Fibroblast of skin of right quadriceps (primary cell): ENCODE measurements at places on chromosomes 1 and 21.
A peak's percentile ranks its signal among the peaks of the same experiment; 100 is the strongest.

- DNase-seq = no peak
These were observed 30.4 kb downstream of the WNT9A start for GRCh38 chr1:227917081-227917950.

GRCh38 chr1:10866321-10867093 is 70.1 kb upstream of the CASZ1 start:
- DNase-seq = peak; percentile 10

DNA sequence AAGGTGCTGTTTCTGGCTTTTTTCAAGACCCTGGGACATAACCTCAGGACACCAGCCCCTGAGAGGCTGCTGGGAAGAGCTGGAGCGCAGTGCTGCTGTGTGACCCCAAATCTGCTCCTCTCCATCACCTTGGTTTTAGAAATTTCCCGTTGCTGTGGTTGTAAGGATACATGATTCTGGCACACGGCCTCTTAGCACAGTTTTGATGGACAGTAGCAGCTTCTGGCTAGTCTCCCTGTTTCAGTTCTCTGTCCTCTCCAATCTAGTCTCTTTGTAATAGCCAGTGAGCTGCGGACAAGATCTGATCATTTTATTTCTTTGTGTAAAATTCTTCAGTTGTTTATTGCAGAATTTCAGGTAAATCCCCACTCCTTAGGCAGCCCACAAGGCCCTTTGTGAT is 3.1 kb downstream of the CLIC6 start:
- no peak for DNase-seq

- no peak for DNase-seq
These were observed 12.2 kb downstream of the FAM131C start for GRCh38 chr1:16061266-16061665.

GRCh38 chr1:100543640-100544039 is 5.7 kb downstream of the GPR88 start:
- no peak for DNase-seq

DNA sequence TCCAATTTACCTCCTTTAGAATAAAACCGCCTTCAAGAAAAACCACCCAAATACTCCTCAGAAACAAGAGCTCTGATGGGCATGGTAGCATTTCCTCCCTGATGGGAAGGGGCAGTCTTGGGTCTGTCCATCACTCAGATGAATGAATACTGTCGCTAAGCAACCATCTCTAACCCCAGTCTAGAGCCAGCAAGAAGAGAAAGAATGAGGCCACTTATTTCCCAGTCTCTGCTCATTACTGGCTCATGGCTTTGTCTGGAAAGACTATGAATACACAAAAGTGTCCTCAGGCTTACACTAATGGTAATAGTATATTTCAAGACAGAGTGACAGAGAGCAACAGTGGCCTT is 51.0 kb upstream of the F3 start:
- DNase-seq = no peak

GRCh38 chr1:154325583-154326545 is 539 bp downstream of the ATP8B2 start:
- peak; percentile 88 for DNase-seq

GRCh38 chr1:179745131-179745611 is 2.1 kb downstream of the FAM163A start:
- DNase-seq = no peak

GRCh38 chr1:56967355-56967754 is 1.5 kb upstream of the C8B start:
- DNase-seq = no peak

DNA sequence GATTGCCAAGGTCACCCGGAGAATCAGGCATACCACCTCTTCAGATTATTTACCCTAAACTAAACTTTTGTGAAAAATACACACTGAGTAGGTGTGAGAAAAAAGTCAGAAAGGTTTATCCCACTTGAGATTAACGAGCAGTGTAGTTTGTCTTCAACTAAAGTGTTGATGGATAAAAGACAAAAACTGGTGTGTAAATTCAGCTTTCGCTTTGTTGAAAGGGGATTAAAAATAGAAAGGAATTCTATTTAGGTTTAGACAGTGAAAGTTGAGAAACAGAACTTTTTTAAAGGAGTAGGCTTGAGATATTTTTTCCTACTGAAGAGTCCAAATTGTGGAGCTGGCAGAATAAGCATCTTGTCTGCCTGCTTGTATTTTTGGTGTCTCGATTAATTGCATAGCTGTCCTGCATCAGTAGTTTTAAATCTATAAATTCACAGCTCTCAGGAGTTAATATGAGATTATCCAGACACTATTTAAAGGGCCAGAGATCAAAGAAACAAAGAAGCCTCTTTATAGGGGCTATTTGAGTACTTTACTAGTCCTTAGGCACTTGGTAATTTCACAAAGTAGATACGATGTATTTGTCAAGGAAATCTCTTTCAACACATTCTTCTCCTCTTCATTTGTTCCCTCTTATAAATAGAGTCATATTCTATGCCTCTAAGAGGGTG is 46.7 kb upstream of the RABGAP1L start:
- no peak for DNase-seq

GRCh38 chr1:63790989-63791388 is 17.2 kb downstream of the ROR1 start:
- no peak for DNase-seq

DNA sequence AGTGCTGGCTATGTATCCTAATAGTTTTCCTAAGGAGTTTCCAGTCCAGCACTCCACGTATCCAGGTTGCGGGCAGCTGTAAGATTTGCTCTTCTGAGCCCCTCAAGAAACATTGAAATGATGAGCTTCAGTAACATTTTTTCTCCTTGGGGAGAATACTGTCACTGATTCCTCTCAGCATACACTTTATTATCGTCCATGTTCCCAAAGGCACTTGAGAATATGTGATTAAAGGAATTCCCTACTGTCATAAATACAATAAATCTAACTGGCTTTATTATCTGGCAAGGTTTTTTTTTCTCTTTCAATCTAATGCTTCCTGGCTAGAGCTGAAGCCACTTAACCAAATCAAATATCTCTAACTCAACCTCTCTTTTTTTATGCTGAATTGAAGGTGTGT is 359.2 kb upstream of the PKN2 start:
- no peak for DNase-seq

DNA sequence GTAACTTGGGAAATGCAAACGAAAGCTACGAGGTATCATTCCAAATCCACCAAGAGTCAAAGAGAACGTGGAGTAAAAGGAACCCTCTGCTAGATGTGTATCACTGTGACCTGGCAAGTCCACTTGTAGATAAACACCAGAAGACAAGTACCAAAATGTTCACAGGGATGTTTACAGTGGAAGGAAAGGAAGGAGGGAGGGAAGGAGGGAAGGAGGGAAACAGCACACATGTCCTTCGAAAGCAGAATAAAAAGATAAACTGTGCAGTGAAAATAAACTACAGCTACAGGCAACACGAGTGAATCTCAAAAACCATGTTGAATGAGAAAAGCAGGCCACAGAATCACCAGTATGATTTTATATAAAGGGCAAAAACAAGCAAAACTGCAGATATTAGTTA is 59.9 kb downstream of the TP53BP2 start:
- DNase-seq = no peak

DNA sequence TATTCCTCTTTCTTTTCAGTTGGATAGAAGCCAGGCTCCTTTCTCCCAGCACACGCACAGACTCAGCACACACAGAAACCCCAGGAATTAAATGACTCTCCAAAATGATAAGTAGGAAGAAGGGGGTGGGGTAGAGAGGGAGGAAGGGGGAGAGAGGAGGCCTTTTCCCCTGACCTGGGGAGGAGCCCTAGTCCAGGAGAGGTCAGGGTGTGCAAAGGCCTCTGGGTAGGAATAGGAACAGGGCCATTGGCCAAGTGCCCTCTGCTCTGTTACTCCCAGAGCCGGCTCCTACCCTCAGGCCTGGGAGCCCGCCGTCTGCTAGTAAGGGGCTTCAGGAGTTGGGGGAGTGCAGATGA is 35.6 kb upstream of the PUM1 start:
- DNase-seq = peak; percentile 85

GRCh38 chr1:51301844-51302162 is 28.6 kb downstream of the TTC39A start:
- no peak for DNase-seq

DNA sequence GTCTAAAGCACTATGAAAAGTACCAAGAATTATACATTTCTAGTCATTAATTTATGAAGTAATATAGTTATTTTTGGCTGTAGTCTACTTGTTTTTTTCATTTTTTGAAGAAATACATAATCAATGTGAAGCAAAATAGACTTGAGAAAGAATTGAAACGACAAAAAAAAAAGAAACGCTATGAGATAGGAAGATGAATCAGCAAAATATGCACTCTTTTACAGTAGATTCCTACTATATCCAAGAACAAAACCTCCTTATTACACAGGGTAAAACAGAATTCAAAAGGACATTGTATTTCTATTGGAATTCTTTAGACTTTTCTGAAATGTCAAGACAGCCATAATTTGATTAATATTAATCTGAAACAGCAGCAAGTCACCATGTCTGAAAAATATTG is 25.6 kb upstream of the CCDC181 start:
- DNase-seq = no peak

GRCh38 chr1:204756811-204757210 is 71.3 kb upstream of the LRRN2 start:
- no peak for DNase-seq

DNA sequence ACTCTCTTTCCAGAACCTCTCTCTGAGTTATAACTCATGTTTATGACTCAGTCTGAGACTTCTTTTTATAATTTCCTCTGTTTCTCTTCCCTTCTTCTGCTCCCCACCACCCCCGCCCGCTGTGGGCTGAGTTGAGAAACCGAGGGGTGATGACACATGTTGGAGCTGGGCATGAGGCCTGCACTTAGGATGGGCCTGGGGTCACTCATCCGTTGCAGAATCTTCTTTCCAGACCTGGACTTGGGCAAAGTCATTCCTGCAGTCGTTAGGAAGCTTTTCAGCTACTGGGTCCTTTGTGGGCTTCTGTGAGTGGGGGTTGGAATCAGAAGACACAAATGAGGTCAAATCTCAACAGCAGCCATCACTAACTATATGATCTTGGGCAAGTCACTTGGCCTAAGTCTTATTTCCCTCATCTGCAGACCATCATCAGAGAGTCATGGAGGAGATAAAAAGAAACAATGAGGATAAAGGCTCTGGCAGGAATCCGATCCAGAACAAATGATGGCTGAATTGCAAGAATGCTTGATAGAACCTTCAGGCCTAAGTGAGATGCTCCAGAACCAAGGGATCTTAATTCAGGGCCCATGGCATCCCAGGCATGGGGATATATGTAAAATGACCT is 53.4 kb downstream of the RPS6KA1 start:
- peak; percentile 63 for DNase-seq

DNA sequence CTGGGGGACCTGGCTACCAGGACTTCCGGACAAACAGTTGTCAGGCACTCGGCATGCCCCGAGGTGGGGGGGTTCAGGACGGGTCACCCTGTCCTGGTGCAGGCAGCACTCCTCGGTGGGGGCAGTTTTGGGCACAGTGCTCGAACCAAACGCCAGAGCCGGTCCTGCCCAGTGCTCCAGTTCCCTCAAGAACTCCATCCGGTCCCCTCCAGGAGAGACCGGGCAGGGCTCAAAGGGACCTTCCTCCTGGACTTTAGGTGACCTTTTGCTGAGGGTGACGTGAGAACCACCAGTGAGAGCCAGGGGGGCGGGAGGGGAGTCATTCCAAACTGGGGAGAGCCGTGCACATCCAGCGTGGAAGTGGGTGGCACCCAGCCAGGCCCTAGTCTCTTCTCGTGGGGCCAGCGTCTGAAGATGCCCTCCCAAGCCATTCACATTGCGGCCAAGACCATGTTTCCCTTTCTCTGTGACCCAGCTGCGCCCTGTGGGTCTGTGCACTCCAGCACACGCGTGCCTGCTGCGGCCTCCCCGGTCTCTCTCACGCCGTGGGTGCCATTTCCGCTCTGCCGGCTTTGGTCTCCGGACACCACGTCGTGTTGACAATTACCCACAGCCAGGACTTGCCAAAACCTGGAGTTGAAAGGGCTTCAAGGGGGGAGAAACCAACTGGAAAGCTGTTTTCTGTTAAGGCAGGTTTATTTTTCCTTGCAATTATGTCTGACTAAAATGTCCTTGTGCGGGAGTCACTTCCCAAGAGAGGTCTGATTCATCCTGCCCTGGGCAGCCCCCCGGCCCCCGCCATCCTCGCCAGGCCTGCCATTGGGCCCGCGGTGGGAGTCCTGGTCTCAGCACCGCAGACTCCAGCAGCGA is 178.8 kb upstream of the ARHGEF16 start:
- DNase-seq = peak; percentile 66

DNA sequence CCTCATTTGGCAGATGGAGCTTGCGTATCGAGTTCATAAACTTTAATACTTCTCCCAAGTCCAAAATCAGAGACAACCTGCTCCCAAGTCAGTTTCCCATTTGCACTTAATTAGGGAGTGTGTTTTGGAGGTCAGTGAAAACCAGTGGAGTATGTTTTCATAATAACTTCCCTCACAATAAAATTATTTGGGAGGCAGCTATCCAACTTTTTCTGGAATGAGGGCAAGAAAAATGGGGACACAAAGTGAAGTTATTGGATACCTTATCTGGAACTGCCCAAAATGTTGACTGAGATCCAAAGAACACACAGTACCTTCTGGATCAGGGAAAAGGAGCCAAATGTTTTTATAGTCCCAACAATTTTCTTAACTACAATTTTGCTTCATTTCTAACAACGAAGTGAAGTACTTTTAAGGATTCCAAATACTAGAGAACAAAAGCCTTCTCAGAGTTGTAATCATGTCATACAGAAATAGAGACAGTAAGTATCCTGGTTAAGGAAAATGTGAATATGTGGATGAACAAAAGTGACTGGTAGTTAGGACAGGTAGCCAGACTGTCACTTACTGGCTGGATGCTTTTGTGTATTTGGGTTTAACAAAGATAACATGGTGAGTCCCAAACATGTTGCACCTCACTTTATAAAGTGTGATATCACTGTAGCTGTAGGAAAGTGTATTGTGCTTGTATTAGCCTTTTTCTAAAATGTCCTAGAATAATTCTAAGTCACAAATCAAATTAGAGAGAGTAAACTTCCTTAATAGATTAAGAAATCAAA is 325.0 kb downstream of the HLX start:
- no peak for DNase-seq

GRCh38 chr1:209674957-209675564 is at the start of gene G0S2:
G0S2 (plus strand) TSS chr1:209675412; CDS start chr1:209675685, 273 bp downstream.
- DNase-seq = peak; percentile 33

DNA sequence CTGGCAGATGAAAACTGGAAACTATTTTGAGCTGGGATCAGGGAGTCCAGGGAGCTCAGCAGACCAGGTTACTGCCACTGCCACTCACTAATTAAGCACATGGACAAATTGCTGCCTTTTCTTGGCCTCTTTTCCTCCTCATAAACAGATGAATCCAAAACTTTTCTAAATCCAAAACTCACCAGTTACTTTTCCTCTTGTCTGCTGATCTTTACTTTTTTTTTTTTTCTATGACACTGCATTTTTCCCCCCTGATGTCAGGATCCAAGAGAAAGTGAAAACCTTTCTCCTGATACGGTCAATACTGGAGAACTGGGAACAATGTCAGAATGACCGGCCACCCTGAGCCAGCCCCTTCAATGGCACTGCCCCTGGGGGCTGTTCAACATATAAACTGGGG is 405.8 kb downstream of the DUSP10 start:
- DNase-seq = peak; percentile 53

DNA sequence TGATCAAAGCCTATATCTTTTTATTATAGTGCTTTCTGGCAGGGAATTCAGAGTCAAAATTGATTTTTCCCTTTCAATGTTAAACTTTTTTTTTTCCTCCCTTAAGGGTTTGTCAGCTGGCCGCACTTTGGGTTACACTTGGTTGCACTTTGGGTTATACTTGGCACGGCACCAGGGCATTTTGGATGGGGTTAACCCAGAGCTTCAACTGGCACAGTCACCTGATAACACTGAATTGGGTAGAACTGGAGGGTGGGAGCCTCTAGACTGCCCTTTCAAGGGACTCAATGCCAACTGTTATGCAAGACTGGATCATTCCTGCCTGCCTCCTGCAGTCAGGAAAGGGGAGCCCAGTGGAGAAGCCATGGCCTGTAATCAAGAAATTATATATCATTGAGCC is 211.5 kb downstream of the KCNJ6 start:
- DNase-seq = no peak
